ENCODE measurements at places on chromosomes 12 and 14.
A peak's percentile ranks its signal among the peaks of the same experiment; 100 is the strongest.

DNA sequence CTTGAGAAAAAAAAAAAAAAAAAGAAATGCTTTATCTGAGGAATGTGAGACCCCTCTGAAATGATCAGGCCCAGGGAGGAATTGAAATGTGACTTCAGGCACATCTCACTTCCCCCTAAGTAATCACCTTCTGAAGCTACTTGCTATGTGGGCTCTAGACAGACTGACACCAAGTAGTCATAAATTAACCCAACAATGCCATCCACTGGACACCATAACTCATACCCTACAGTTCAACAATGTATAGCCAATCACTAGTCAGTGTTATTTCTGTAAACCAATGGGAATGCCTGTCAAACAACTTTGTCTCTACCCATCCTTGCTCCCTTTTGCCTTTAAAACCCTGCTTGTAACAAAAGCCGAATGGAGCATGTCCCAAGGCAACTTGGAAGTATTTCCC lies 182.7 kb upstream of the TMPO start:
- DNase-seq: no peak

GRCh38 chr14:56797569-56798446 lies 12.5 kb downstream of the OTX2 start:
- DNase-seq: no peak

- no peak for DNase-seq
Measured at GRCh38 chr14:105030194-105030593, 9.3 kb upstream of the CDCA4 start.

DNA sequence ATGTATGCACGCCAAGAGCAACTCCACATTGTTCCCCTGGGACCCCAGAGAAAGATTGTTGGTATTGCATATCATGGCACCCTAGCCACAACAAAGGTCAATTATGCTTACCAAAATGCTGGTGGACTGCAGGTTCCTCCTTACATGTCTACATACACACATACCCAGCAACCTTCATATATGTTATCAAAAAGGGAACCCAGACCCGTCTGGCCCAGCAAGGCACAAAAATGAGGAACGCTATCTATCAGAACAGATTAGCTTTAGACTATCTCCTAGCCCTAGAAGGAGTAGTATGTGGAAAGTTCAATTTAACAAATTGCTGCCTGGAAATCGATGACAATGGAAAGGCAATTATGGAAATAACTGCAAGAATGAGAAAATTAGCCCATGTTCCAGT lies 61.5 kb downstream of the DHRS2 start:
- DNase-seq: no peak

GRCh38 chr12:66726556-66726955 lies 47.7 kb upstream of the GRIP1 start:
- DNase-seq: no peak

- DNase-seq: no peak
Measured at GRCh38 chr12:8829621-8830020, 7.2 kb downstream of the A2ML1 start.

DNA sequence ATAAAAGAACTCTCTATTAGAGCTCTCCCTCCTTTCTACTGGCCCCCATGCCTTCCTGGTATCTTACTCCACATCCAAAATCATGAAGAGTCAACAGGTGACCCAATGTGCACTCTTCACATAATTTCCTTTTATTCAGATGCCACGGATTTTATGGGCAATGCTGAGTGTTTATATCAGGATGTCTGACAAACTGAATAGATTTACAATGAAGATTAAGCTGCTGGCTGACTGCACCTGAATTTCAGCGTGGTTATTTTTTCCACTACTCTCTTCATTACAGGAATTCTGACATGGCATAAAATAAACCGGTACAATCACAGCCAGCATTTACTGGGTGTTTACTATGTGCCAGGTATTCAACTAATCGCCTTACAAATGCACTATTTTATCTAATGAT lies 29.4 kb upstream of the CERS5 start:
- DNase-seq: no peak

- DNase-seq: no peak
Measured at GRCh38 chr12:68630050-68630449, 19.4 kb downstream of the RAP1B start.

DNA sequence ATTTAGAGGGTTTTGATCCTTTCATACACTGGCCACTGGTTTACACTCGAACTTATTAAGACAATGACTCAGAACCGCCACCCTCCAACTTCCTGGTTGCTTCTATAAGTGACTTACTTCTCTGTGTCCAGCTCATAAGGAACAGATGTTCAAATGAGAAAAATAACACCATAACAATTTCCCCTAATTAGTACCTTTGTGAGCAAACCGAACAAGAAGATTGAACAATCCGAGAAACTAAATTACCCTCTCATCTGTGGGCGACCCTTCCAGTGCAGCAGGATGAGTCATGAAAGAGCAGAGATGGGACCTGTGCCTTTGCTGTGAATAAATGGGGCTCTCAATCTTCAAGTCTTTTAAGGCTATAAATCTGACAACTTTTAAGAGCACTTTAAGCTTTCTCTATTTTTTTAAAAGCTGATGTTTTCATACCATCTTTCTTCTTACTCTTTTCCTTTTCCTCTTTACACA lies 146.8 kb upstream of the RASSF8 start:
- DNase-seq: no peak

DNA sequence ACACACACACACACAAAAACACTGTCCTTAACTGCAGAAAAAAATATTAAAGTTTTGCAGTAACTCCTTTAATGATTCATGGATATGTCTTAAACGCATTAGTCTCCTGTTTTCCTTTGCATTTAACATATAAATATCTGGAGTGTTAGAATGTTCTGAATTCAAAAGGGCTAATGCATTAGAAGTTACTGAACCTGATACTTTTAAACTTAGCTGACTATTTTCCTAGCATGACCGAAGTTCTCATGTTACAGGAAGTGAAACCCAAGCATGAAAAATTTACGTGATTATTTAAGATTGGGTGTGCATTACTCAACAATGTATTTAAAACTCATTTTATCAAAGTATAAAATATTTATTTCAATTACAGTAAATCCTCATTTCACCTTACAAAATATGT lies 791.2 kb downstream of the FLRT2 start:
- DNase-seq: no peak

GRCh38 chr14:78586681-78587080 lies 416.5 kb downstream of the NRXN3 start:
- no peak for DNase-seq

DNA sequence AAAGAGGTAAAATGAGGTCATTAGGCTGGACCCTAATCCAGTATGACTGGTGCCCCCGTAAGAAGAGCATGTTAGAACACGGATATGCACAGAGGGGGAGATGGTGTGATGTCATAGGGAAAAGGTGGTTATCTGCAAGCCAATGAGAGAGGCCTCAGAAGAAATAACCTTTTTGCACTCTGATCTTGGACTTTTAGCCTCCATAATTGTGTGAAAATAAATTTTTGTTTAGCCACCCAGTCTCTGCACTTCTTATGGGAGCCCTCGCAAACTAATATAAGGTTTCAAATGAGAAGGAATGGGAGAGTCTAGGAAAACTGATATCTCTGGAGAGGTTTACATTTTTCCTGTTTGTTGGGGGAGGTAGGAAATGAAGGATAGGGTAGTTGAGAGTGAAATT lies 43.2 kb upstream of the PKP2 start:
- DNase-seq: no peak

- no peak for DNase-seq
Measured at GRCh38 chr14:81268016-81268416, 47.3 kb upstream of the GTF2A1 start.

GRCh38 chr14:56172571-56172971 lies 54.4 kb downstream of the PELI2 start:
- DNase-seq: peak; percentile 31

DNA sequence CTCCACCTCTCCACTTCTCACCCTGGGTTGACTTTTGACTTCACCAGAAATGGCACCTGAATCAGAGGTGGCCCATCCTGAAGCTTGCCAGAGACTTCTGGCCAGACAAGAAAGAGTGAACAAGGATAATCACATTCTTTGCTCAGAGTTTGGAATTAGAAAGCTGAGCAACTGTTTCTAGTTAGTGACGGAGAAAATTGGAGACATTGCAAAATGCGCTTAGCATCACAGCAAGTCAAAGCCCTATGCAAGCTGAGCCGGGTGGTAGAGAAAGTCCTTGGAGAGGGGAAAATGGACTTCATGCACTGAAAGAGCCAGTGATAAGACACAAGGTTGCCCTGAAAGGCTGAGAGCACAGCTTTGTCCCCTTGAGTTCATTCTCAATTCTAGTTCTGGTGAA lies 161.8 kb downstream of the PAH start:
- DNase-seq: no peak
